Activated T-helper 1 cell treated with anti-CD3 and anti-CD28 coated beads, Interleukin-2, amount 50 U/mL, for 16 hours (primary cell): ENCODE measurements at places on chromosomes 6 and 20.

- no peak for DNase-seq
Measured at GRCh38 chr6:25171301-25171700, 107.9 kb upstream of the CARMIL1 start.

GRCh38 chr20:19463597-19463996, 251.2 kb downstream of the SLC24A3 start:
- no peak for DNase-seq

DNA sequence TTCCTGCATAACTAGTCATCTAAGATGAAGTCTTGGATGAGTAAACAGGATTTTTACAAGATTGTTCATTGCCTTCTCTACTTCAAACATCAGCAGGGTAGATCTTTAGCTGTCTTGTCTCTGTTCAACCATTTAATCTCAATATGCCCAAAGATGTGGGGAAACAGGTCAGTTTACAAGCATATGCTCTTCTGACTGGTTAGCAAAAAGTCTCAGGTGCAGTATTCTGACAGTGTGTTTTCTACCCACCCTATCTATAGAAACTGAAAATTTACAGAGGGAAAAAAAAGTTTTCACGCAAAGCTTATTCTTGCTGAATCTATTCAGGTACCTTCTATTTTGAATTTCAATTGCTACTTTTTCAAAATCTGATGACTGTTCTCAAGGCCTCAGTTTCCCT, 29.0 kb downstream of the MAP3K5 start:
- DNase-seq = no peak

GRCh38 chr6:76593668-76594067, 521.2 kb upstream of the IMPG1 start:
- DNase-seq = no peak

GRCh38 chr20:37309936-37310590, 20.6 kb downstream of the MANBAL start:
- no peak for DNase-seq

- no peak for DNase-seq
Measured at GRCh38 chr6:155523821-155524651, 68.4 kb upstream of the NOX3 start.

DNA sequence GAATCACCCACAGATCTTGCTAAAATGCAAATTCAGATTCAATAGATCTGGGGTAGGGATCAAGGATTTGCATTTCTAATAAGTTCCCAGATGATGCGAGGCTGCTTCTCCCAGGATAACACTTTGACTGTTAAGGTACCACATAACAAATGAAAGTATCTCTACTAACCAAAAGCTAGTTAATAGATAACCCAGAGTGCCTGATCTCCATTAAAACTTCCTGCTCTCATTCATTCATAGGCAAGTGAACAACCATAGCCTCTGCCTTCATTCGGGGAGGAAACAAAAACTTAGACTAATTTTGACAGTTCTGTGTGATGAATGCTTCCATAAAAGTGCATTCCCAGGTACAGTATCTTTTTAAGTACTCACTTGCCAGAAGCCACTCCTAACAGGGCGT, 265.6 kb upstream of the BTBD3 start:
- no peak for DNase-seq

DNA sequence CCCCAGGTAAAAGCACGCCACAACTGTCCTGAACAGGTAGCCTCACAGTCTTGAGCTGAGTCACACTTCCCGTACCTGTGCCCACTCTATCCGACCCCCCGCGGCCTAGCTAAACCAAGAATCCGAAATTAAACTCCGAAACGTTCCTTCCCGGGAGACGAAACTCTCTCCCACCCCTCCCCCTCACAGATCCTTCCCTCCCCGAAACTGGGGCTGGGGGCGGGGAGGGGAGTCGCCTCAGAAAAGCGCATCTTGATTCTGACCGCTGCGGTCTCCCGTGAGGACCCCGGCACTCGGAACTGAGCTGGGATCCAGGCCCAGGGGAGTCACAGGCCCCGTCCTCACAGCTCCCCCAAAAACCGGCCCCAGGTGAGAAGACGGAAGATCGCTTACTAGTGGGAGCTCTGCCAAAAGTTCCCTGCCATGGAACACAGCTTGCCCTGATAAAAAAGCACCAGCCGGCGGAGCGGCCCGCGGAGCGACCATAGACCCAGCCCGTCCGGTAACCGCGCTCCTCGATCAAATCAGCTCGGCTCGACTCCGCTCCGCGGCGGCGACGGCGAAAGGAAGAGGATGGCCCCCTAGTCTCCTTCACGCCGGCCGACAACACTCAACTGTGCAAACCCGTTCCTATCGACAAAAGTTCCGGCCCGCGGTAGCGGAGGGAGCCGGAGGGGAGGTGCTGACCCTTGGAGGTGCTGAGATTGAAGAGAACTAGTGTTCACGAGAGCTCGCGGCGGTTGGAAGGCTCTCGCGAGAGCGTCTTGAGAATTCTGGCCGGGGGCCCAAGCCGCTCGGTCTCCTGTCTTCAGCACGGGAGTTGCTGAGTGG, at the start of gene CCNC:
CCNC (minus strand) TSS at position 558 of the 831 bp plus-strand sequence; CDS start at position 425, 133 bp downstream.
- DNase-seq = peak; percentile 77

- no peak for DNase-seq
Measured at GRCh38 chr6:39669207-39669972, 55.8 kb downstream of the KIF6 start.

GRCh38 chr6:166381733-166382499, 824 bp downstream of the MPC1 start:
- peak; percentile 42 for DNase-seq

- no peak for DNase-seq
Measured at GRCh38 chr6:157029980-157030690, 253.0 kb downstream of the ARID1B start.

- DNase-seq = no peak
Measured at GRCh38 chr6:11791354-11792107, 12.9 kb upstream of the ADTRP start.

GRCh38 chr6:22882581-22882980, 313.2 kb downstream of the HDGFL1 start:
- DNase-seq = no peak

DNA sequence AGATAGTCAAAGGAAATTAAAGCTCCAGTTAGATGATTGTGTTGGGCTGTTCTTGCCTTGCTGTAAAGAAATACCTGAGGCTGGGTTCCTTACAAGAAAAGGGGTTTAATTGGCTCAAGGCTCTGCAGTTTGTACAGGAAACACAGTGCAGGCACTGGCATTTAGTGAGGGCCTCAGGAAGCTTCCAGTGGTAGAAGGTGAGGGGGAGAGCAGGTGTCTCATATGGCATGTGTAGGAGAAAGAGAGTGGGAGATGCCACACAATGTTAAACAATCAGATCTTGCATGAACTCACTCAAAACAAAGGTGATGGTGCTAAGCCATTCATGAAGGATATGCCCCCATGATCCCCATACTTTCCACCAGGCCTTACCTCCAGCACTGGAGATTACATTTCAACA, 493.5 kb upstream of the IMPG1 start:
- no peak for DNase-seq

- no peak for DNase-seq
Measured at GRCh38 chr6:971981-972640, 279.2 kb upstream of the EXOC2 start.

GRCh38 chr6:160455541-160456213, 107.5 kb downstream of the SLC22A3 start:
- DNase-seq = peak; percentile 46

- DNase-seq = no peak
Measured at GRCh38 chr6:19417713-19418112, 419.5 kb upstream of the ID4 start.

- no peak for DNase-seq
Measured at GRCh38 chr6:111805511-111806164, 67.6 kb downstream of the FYN start.

- no peak for DNase-seq
Measured at GRCh38 chr6:157579467-157580031, 198.6 kb downstream of the ZDHHC14 start.

DNA sequence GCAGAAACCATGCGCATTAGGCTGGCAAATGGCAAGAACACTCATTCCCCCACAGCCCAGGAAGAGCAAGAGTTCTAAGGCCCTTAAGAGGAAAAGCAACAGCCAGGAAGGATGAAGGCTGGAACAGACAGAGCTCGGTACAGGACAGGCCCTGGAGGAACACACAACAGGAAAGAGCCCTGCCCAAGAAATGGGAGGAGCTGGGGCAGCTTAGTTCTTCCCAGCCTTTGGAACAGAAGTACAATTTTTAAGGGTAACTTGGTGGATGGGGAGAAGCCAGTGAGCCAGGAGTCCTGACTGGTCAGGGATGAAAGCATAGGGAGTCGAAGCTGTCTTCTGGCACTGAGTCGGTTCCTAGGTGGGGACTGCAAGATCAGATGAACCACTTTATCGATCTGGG, 32.4 kb downstream of the OR2B2 start:
- DNase-seq = no peak

DNA sequence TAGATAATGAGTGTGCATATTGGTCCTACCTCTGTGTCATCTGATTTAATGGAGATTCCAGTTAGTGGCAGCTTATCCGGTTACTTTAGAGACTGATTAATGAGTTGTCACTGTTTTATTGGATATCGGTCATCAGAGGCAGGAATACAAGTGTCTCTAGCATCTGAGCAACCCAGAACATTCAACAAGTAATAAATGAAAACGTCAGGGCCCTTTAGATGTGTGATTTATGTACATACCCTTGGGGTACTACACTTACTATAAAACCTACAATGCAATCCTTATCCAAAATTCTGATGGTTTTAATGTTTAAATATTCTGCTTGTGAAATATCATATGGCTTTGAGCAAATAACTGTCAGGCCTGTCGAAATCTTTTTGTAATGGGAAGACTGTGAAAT, 1117.9 kb upstream of the FLRT3 start:
- DNase-seq = no peak

DNA sequence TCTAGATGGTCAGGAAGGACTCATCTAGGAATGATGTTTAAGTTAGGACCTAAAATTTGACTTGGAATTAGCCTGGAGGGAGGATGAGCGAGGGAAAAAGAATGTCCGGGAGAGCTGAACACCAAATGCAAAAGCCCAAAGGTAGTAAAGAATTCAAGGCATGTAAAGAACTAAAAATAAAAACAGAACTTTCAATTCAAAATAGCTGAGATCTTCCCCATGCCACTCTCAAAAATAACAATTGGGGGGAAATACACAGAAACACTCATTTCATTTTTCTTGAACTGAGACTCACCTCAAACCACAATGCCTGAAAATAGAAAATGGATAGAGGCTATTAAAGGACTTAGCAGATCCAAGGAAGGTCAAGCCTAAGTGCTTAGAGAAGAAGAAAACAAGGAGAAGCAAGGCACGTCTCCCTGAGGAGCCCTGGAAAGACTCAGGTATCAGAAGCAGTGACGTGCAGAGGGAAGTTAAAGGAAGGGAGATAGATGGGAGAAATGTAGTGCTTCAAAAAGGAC, 10.4 kb downstream of the PXT1 start:
- DNase-seq = no peak

- no peak for DNase-seq
Measured at GRCh38 chr20:39563349-39563748, 601.2 kb downstream of the DHX35 start.

DNA sequence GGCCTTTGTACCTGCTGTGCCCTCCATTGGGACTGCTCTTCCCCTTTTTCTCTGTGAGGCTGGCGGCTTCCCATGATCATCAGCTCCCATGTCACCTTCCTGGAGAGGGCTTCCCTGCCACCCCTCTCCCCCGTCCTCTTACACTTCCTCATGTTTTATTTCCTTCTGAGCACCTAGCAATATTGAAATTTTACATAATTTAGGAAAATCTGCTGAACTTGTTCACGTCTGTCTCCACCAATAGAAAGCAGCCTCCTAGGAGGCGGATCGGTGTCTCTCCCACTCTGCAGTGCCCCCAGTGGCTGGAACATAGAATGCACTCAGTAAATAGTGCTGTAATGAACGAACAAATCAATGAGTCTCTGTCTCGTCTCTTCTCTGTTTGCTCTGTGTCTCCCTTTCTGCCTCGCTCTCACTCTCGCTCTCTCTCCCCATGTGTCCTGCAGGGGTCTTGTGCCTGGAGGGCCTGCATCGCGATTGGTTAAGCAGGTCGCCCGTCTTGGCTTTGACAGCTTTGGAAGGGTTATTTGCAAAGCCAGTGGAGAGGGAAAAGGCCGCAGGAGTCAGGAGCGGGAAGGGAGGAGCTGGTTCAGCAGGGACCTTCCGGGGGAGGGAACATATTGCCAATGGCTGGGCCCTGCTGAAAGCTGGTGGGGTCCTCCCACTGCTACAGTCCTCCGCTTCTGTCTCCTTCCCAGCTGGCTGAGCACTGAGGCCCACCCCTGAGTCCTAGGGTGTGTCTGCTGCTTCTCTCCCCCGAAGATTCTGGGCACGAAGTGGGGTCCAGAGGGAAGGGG, 12.1 kb upstream of the OCSTAMP start:
- DNase-seq = peak; percentile 29

DNA sequence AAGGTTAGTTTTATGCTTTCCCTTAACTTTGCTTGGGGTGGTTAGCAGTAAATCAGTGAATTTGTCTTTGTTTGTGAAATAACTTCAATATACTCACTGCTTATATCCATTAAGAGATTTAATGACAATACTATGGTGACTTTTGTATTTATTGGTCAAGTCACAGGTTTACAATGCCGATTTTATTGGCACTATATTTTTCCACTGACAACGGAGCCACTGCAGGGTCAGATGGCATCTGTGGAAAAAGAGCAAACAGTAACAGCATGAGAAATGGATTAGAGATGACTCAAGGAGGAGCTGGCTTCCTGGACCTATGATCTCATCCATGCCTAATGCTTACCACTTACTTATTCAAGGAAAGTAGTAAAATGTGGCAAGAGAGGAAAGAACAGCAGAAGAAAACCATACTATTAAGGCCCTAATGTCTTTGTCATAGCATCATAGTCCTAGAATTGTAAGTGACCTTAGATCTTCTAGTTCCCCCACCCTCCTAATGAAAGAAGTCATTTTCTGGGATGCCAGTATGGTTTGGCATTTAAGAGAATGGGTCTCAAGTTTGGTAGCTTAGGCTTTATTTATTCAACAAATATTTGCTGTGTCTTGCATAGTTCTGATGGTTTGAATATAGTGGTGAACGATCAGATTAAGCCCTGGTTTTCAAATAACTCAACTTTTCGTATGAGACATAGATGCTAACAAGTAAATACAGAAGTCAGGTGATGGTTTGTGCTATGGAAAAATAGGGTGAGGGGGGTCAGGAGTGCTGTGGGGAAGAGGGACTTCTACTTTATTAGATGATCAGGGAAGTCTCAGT, 18.5 kb downstream of the RNF144B start:
- DNase-seq = no peak

GRCh38 chr20:60838297-60838696, 413.8 kb upstream of the CDH4 start:
- DNase-seq = no peak

DNA sequence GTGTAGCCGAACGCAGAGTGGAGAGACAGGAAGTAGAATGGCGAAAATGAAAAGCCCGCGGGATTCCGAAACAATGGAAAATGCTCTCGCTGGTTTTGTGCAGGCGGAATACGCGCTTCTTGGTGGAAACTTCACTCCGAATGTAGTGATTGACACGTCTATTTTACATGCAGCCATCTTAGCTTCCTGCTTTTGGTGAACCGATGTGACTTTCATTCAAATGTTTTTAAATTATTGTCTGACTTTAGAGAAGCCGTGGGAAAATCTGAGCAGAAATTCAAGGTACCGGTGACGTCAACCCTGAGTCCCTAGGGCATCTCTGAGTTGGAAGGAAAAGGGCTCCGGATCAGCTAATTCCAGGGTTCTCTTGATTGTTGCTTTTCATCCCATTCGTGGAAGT, 11.4 kb downstream of the GPX5 start:
- DNase-seq = no peak
